Activated CD4-positive, alpha-beta T cell treated with anti-CD3 and anti-CD28 coated beads for 36 hours (primary cell): ENCODE measurements at places on chromosomes 3 and 15.

GRCh38 chr15:64560998-64561397, 100.6 kb downstream of the ZNF609 start:
- peaks cover 23% of the 10 kb centered on the region for H3K36me3 ChIP-seq
- peaks cover 58% of the 10 kb centered on the region for H3K4me1 ChIP-seq
- H3K27me3 ChIP-seq = no peaks in the 10 kb centered on the region
- H3K4me3 ChIP-seq = no peak overlapping the region
- no peak for DNase-seq

DNA sequence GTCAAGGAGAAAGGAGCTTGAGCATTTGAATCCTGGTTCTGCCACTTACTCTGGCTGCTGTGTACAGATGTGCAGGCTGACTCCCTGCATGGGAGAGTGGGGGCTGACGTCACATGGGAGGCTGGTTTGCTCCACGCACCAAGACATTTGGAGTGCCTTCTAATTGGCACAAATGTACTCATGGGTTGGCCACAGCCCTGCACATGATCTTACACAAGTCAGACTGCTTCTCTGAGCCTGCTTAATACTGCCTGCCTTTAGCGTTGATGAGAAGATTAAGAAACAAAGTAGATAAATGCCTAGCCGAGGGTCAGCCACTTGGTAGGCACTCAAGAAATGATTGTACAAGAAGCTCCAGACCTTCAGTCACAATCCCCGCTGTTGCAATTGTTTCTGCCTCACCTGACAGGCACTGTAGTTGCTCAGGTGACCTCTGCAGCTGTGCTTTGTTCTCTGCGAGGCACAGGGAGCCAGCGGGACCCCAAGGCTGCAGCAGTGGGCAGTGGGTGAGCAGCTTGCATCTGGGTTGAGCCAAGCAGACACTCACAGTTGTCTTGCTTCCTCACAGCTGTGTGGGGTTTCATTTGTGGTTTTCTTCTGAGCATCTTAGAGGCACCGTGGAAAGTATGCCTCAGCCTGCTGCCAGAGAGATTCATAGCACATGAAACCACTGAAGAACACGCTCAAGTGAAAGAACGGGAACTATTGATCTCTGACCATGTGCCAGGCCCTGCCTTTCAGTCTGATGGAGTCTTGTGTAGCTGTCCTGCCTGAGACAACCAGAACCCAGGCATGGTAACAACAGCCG, 33.1 kb downstream of the GRK7 start:
- peak overlapping the region; percentile 97 for H3K27ac ChIP-seq
- DNase-seq = peak; percentile 90
- H3K4me3 ChIP-seq = peak overlapping the region; percentile 77
- peaks cover 52% of the 10 kb centered on the region for H3K4me1 ChIP-seq

GRCh38 chr3:24086617-24087404, 141.7 kb downstream of the NR1D2 start:
- no peaks in the 10 kb centered on the region for H3K27me3 ChIP-seq
- DNase-seq = no peak
- no peaks in the 10 kb centered on the region for H3K4me1 ChIP-seq
- H3K4me3 ChIP-seq = no peak overlapping the region
- H3K27ac ChIP-seq = no peak overlapping the region
- H3K36me3 ChIP-seq = no peaks in the 10 kb centered on the region

DNA sequence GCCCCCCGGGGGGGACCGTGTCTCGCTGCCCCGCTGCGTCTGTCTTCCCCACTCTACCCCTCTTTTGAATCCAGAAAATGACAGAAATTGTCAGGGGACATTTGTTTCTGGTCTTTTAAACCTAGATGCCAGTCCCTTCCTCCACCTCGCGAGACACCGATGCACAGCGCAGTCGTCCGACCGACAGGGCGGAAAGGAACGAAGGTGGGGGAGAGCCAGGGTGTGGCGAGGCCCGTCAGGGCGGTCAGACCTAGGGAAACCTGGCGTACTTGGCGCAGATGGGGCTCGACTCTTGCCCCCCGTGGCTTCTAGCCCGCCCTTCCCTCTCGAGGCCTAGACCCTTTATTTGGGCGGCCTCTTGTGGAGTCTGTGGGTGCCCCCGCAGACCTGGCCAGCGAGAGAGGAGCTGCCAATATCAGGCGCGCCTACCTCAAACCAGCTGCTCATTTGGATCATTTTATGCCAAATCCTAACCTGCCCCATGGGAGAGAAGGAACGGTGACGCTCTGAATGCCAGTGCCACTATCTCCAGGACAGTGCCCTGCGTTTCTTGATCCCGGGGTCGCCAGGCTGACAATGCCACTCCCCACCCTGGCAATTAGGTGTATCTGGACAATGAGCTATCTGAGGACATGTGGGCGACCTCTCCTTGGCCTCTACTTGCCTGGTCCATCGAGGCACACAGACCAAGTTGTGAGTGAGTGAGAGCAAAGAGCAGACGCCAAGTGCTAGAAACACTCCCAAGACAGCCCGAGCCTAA, 500 bp upstream of the RAB6B start:
- no peak for DNase-seq
- H3K27me3 ChIP-seq = peaks cover 42% of the 10 kb centered on the region
- H3K27ac ChIP-seq = no peak overlapping the region
- H3K4me3 ChIP-seq = peak overlapping the region; percentile 56
- no peaks in the 10 kb centered on the region for H3K36me3 ChIP-seq

GRCh38 chr15:26697913-26698312, 75.0 kb downstream of the GABRB3 start:
- no peaks in the 10 kb centered on the region for H3K4me1 ChIP-seq
- H3K27me3 ChIP-seq = no peaks in the 10 kb centered on the region
- H3K27ac ChIP-seq = no peak overlapping the region
- no peak overlapping the region for H3K4me3 ChIP-seq
- no peak for DNase-seq

GRCh38 chr15:40364251-40364650, 6.2 kb downstream of the DISP2 start:
- H3K27me3 ChIP-seq = no peaks in the 10 kb centered on the region
- H3K4me1 ChIP-seq = peaks cover 8% of the 10 kb centered on the region
- H3K27ac ChIP-seq = no peak overlapping the region
- H3K36me3 ChIP-seq = no peaks in the 10 kb centered on the region
- H3K4me3 ChIP-seq = no peak overlapping the region
- DNase-seq = no peak
